ENCODE measurements at places on chromosomes 5 and 9. TPM values are rescaled to one million over a fixed set of nuclear protein-coding genes. Genes with fewer than 3 reads are reported as not detected.

DNA sequence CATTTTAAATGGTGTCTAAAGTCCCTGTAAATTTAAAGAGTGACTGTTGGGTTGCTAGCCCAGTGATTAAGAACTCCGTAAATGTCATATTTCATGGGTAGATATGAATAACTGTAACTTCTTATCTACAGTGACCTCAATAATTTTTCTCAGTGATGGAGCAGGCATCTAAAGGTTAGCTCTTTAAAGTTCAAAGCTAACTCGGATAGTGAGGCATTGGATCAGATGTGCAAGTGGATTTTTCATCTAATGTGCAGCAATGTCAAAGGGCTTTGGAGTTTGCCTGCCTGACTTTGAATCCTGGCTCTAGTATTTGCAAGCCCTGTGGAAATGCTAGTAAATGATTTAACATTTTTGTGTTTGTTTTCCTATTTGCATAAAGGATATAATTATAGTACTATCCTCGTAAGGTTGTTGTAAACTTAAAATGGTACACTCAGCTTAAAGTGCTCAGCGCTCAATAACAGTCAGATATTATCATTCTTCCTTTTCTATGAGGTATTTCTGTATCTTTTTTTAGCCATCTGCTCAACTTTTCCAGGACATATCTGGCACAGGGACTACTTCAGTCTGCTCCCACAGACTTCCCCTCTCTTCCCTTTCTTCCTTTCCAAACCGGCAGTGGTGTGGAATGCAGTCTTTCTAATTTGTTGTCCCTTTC lies 163.7 kb upstream of the ELL2 start:
- no peak overlapping the region for H3K27ac ChIP-seq
- H3K36me3 ChIP-seq = no peaks in the 10 kb centered on the region
- no peak overlapping the region for H3K4me3 ChIP-seq
- no peaks in the 10 kb centered on the region for H3K4me1 ChIP-seq
- no peak for DNase-seq

The HEMGN gene
- total RNA-seq = not detected

The CAPSL gene
- not detected for total RNA-seq

DNA sequence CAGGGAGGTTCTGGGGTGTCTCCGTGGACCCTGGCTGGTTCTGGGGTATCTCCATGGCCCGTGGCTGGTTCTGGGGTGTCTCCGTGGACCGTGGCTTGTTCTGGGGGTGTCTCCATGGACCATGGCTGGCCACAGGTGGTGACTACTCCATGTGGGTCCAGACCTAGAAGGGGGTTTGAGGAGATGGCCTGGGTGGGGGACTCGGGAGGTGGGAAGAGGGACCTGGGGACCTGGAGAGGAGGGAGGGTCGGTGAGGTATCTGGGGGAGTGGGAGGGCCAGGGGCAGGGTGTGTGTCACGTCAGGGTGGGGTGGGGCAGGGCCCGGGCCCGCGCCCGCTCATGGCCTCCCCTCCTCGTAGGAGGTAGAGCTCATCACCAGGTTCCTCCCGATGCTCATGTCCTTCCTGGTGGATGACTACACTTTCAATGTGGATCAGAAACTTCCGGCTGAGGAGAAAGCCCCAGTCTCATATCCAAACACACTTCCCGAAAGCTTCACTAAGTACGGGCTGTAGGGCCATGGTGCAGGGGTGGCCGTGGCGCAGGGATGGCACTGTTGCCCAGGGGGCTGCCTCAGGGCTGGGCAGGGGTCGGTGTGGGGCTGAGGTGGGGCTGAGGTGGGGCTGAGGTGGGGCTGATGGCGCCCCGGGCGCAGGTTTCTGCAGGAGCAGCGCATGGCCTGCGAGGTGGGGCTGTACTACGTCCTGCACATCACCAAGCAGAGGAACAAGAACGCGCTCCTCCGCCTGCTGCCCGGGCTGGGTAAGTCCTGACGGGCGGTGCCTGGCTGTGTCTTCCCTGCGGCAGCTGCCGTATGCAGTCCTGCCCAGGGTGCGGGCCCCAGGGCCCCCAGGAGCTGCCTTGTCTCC lies 10.7 kb upstream of the TOR4A start:
- H3K36me3 ChIP-seq = peaks cover 8% of the 10 kb centered on the region
- no peak for DNase-seq
- H3K27ac ChIP-seq = no peak overlapping the region
- H3K4me3 ChIP-seq = no peak overlapping the region
- H3K4me1 ChIP-seq = peaks cover 9% of the 10 kb centered on the region
- H3K27me3 ChIP-seq = no peaks in the 10 kb centered on the region

DNA sequence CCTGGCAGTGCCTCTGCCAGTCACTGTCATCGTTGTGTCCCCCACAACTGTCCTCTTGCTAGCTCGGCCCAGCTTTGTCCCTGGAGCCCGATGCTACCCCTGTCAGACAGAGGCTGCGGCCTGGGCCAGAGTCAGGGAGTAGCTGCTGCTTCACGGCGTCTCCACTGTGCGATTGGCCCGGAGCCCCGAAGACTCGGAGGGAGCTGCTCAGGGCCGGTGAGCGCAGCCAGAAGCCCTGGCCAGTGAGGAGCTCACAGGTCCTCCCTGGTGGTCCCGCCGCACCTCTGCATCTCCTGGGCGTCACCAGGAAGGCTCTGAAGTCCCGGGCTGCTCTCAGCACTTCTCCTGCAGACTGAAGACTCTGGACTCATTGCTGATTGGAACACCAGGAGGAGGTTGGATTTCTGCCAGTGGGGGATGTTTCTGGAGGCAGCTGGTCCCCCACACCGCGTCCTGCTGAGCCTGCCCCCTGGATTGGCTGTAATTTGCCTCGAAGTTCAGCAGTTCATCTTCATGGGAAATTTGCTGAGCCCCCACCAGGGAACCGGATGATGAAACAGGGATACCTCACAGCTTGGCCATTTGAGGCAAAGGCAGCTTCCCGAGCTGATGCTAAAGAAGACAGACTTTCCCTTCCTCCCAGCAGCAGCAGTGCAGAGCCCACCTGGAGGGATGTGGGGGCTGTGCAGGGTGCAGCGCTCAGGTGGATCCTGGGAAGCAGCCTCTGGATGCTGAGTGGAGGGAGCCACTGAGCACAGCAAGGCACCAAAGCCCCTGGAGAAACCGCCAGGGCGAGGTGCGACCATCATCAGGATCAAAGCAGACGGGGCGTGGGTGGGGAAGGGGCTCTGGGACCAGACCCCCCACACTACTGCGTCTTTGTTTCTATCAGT lies 45.6 kb downstream of the USP20 start:
- H3K4me1 ChIP-seq = peaks cover 30% of the 10 kb centered on the region
- H3K27me3 ChIP-seq = no peaks in the 10 kb centered on the region
- no peak overlapping the region for H3K27ac ChIP-seq
- no peak for DNase-seq
- H3K36me3 ChIP-seq = no peaks in the 10 kb centered on the region
- H3K4me3 ChIP-seq = no peak overlapping the region

- DNase-seq = no peak
- H3K27me3 ChIP-seq = peaks cover 2% of the 10 kb centered on the region
- no peaks in the 10 kb centered on the region for H3K36me3 ChIP-seq
- H3K4me1 ChIP-seq = no peaks in the 10 kb centered on the region
- H3K4me3 ChIP-seq = no peak overlapping the region
Measured at GRCh38 chr5:155676967-155677366, 650.0 kb upstream of the SGCD start.

The FAM163B gene
- not detected for total RNA-seq

The FRMD3 gene
- 0.43 TPM for total RNA-seq

DNA sequence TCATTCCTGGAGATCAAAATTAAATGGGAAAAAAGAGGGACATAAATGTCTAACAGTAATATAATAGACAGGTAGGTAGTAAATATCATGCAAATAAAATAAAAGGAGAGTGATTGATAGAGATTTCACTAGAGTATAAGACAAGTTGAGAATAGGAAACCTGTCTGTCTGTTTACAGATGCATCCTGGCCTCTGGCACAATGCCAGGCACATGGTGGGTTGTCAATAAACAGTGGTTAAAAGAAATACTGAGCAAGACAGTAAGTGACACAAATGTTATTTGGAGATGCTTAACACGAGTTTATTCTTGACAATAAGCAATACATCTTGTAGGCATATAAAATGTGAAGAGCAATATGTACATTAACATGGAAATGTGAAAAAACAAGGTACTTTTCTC lies 33.3 kb downstream of the RICTOR start:
- no peak overlapping the region for H3K27ac ChIP-seq
- DNase-seq = no peak
- H3K4me1 ChIP-seq = peaks cover 53% of the 10 kb centered on the region
- no peaks in the 10 kb centered on the region for H3K36me3 ChIP-seq
- no peaks in the 10 kb centered on the region for H3K27me3 ChIP-seq

The FOXD4L3 gene
- total RNA-seq = not detected

The SEMA5A gene
- total RNA-seq = not detected

- no peak overlapping the region for H3K27ac ChIP-seq
- H3K36me3 ChIP-seq = peaks cover 4% of the 10 kb centered on the region
- no peaks in the 10 kb centered on the region for H3K4me1 ChIP-seq
- no peaks in the 10 kb centered on the region for H3K27me3 ChIP-seq
- H3K4me3 ChIP-seq = no peak overlapping the region
Measured at GRCh38 chr5:14457476-14457875, 124.1 kb upstream of the OTULINL start.

DNA sequence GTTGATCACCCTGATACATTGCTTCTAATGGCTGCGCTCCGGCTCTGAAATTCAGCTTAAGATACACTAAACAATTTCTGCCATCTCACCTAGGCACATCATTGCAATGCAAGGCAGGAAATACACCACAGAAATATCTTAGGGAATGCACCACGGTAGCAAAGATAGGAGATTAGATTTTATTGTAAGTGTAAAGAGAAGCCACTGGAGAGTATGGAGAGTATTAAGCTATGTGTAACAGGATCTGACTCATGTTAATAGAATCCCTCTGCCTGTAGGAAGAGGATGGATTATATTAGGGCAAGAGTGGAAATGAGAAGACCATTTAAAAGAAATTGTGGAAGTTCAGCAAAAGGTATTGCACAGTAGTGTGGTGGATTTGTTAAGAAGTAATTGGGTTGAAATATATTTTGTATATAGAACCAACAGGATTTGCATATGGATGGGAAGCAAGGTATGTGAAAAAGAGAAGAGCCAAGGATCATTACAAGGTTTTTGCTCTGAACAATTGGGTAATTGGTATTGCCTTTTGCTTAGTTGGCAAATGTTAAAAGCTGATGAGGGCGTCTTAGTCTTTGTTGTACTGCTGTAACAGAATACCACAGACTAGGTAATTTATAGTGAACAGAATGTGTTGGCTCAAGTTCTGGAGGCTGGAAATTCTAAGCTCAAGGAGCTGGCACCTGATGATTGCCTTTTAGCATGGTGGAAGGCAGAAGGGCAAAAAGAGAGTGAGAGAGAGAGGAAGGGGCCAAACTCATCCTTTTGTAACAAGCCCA lies 636.1 kb downstream of the PSAT1 start:
- no peaks in the 10 kb centered on the region for H3K27me3 ChIP-seq
- no peaks in the 10 kb centered on the region for H3K36me3 ChIP-seq
- no peak overlapping the region for H3K4me3 ChIP-seq
- H3K27ac ChIP-seq = no peak overlapping the region
- no peaks in the 10 kb centered on the region for H3K4me1 ChIP-seq

The EXOSC3 gene
- 112 TPM for total RNA-seq

The UBTD2 gene
- 4.7 TPM for total RNA-seq

The ETF1 gene
- 150 TPM for total RNA-seq

- no peak overlapping the region for H3K4me3 ChIP-seq
- no peaks in the 10 kb centered on the region for H3K4me1 ChIP-seq
- H3K27ac ChIP-seq = no peak overlapping the region
- no peak for DNase-seq
- H3K36me3 ChIP-seq = no peaks in the 10 kb centered on the region
- H3K27me3 ChIP-seq = no peaks in the 10 kb centered on the region
Measured at GRCh38 chr9:75461183-75461582, 372.9 kb downstream of the OSTF1 start.

DNA sequence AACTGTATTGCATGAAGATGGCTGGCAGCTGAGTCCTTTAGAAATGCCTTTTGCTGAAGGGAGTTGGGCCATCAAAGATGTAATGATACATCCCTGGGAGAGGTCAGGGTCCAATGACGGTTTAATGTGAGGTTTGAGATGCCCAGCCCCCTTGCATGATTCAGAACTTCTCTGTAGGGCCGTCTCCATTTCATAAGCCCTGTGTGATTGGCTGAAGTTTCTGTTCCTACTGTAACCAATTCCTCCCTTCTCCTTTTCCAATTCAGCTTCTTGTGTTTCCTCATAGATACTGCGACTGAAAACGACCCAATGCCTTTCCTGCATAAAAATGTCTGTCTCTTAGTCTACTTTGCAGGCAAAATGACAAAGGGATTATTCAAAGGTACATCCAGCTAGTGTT lies 47.9 kb upstream of the ST8SIA4 start:
- no peaks in the 10 kb centered on the region for H3K4me1 ChIP-seq
- H3K4me3 ChIP-seq = no peak overlapping the region
- H3K27ac ChIP-seq = no peak overlapping the region
- no peak for DNase-seq

The TTC23L gene
- not detected for total RNA-seq

Measured in natural killer cell treated with Interleukin-12 subunit alpha and Interleukin-12 subunit beta and Interleukin-15 and Interleukin-18, amount 100 ng/mL, for 72 hours (primary cell).